Germinal center (tissue), 1 donor: ENCODE measurements at places on chromosomes 2 and 18.

DNA sequence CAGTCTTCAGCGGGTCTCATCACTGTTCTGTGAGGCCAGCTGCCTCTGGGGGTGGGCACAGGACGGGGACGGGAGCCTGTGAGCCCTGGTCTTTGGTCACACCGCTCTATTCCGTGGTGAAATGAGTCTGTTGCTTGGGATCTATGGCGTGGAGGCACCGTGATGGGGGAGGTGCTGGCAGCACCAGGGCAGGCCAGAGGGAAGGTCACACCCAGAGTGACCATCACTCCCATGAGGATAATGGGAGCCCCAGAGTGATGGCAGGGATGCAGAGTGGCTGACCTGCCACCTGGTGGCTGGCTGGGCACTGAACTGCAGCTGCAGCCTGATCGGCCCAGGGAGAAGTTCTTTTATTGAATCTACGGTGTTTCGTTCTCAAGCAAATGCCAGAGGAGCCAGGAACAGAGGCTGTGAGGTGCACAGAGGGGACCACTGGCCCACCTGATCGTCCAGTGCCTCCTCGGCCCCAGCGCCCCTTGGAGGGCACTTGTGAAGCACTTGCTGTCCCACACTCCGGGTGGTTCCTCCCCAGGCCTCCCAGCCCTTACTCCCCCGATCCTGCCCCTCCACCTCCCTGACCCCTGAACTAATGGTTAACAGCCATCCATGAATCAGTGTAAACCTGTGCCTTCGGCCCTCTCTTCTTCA lies 17.9 kb downstream of the KCNIP3 start:
- DNase-seq: no peak

- no peak for DNase-seq
Observed at GRCh38 chr2:240246173-240246820, 105.8 kb upstream of the OTOS start.

DNA sequence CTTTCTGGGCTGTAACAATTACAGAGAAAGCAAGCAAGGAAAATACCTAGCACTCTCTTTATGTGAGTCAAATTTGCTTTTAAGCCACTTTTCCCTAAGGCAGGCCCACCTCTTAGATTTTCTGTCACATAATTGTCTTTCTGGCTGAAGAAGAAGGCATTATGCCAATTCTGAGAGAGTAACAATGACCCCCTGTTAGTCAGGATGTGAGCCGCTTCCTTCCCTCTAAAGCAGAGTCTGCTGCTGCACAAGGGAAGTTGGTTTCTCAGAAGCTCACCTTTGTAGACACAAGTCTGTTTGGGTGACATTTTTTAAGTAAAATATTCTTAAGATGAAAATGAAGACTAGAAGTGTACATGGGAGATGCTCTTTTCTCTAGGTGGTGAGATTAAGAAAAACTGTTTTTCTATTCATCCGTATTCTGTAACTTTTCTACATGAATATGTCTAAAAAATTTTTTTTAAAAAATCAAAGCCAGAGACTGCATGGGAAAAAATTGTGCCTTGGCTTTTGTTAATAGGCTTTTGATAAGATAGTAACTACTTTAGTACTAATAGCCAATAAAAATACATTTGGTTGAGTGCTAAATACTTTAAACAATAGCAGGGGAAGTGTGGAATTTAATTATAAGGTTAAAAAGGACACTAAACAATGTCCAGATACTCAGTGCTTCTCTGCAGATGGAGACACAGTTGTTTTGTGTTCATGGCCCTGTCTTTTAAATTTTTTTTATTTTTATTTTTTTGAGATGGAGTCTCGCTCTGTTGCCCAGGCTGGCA lies 33.4 kb upstream of the VPS54 start:
- DNase-seq: no peak

GRCh38 chr2:238424313-238424700 lies 2.4 kb upstream of the ASB1 start:
- no peak for DNase-seq

DNA sequence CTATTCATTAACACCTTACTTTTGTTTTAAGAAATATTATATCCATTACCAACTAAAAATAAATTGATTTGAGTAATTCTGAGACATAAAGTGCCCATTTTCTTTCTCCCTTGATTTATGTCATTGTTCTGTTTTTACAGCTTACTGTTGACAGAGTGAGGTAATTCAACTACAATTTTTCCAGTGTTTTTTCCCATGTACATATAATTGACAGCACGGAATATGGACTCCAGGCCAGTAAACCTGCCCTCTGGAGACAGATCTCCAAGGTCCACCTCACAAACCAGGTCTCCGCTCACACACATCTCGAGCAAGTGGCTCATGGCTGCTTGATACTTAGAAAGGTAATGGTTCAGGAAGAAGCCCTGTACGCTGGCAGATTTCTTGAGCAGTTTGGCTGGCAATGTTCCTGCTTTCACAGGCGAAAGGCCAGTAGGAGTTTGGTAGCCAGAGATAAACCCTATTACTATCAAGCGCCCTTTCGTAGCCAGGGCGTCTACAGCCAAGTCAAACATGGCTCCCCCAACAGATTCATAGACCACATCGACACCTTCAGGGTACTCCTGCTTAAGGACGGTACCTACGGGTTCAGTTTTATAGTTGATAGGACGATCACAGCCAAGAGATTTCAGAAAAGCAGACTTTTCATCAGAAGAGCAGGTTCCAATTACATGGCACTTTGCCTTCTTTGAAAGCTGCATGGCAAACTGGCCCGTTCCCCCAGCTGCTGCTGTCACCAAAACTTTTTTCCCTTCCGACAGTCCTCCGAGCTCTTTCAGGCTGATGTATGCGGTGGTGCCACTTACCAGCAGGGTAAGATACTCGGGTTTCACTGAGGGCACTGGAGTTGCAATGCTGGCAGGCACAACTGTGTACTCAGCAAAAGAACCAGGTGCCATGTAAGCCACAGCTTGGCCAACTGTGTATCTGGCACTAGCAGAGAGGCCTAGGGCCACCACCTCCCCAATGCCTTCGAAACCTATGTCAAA lies 7.4 kb downstream of the PTGR3 start:
- DNase-seq: no peak

DNA sequence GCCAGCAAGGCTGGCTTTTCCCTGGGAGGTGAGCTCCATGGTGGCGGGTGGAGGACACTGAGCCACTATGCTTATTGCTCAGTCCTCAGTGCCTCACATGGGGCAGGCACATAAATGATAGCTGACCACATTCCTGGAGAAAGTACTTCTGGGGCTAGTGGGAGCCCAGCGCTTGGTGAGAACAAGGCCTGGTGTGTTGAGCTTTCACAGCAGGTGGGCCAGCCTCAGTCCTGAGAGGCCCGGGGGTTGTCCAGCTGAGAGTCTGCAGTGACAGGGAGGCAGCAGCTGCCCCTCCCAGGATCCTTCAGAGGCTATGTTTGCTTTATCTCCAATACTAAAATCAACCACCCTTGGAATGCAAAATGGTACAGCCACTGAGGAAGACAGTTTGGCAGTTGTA lies 217.7 kb downstream of the ZBTB7C start:
- DNase-seq: no peak

DNA sequence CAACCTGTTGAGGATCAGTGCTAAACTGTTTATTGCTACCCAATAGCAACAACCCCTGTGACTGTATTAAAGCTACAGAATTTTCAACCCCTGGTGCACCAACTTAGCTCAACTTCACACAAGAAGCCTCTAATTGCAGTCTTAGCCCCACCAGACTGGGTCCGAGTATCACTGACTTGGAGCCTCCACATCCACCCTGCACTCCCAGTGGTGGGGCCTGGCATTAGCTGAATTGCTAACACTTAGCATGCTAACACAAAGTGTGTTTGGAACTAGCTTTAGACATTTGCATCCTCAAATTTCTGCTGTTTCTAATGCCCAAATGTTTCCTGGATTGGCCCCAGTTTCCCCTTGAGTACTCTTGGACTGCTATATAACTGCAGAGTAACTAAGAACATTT lies 298.6 kb downstream of the AGPS start:
- DNase-seq: no peak

DNA sequence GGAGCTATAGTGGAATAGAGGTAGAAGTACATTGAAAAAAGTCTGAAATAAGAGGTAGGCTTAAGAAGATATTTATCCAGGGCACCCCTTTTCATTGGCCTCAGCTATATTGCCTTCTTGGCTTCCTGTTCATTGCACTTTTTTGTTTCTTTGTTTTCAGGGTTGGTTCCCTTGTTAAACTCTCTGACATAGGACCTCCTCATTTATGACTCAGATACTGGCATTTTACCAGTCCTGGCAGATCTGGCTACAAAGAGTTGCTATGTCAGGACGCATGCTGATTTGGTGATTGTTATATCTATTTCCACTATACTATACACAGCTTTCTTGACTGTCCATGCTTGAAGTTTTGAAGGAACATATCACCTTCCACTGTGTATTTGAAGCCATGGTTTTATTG lies 60.0 kb downstream of the GCA start:
- no peak for DNase-seq

GRCh38 chr18:11425211-11425610 lies 184.2 kb upstream of the SLC35G4 start:
- no peak for DNase-seq

- DNase-seq: no peak
Observed at GRCh38 chr2:45255563-45255962, 246.3 kb upstream of the SIX2 start.

- DNase-seq: no peak
Observed at GRCh38 chr2:54492335-54492734, 36.2 kb downstream of the SPTBN1 start.

GRCh38 chr2:229586746-229587705 lies 127.3 kb downstream of the DNER start:
- peak; percentile 60 for DNase-seq

- DNase-seq: no peak
Observed at GRCh38 chr2:77149565-77149964, 372.6 kb downstream of the LRRTM4 start.

GRCh38 chr2:21519821-21520220 lies 396.1 kb downstream of the TDRD15 start:
- DNase-seq: no peak

DNA sequence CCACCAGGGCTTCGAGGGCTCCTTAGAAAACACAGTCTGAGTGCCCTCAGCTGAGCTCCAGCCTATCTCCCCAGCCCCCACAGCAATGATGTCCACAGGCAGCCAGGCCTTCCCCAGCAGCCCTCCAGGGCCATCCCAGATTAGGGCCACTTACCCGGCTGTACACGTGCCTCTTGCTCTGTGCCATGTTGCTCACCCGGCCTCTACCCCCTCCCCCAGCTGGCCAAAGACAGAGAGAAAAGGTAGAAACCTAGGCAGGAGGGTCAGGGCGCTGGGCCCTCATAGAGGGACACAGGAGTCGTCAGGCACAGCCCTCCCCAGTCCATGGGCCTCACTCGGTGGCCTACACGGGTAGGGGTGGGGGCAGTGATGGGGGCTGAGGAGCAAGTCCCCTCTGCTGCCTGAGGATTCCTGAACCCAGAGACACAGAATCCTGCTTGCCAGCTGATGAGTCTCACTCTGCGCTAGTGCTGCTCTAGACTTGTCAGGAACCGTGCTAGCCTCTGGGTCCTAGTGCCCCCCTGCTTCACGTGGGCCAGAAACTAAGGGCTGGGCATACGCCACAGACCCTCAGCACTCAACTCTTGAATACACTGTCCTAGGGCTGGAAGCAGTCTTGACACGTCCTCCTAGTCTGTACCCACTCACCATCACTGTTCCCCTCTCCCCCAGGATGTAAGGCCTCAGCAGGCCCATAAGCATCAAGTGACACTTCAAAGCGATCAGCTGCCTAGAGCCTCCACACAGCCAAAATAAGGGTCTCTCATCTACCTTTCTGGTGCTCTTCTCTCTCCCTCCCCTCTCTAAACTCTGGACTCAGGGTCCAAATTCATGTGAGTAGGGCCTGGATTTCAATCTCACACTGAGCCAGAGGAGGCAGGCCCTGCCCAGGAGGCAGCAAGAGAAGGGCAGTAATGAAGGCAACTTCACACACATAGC lies at the start of gene DCTN1:
Gene DCTN1 (minus strand): TSS at position 461 of the 939 bp plus-strand sequence. CDS start 274 bp downstream, at position 187.
- DNase-seq: no peak

DNA sequence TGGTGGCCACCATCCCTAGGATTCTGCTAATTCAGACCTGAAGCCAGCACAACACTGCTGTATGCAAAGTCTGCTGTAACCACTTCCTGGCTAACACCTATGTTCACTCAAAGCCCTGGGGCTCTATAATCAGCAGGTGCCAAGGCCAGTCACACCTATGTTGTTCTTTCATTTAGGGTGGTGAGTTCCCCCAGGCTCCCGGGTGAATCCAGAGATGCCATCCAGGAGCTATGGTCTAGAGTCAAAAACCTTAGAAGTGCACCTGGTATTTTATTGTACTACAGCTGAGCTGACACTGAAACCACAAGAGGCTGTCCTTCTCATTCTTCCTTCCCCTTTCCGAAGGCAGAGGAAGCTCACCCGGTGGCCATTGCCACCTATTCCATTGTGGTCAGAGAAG lies 46.2 kb upstream of the CCDC141 start:
- peak; percentile 36 for DNase-seq

GRCh38 chr2:96546797-96547196 lies 10.2 kb downstream of the ARID5A start:
- DNase-seq: no peak

GRCh38 chr2:33673937-33674336 lies 74.8 kb upstream of the FAM98A start:
- DNase-seq: no peak

DNA sequence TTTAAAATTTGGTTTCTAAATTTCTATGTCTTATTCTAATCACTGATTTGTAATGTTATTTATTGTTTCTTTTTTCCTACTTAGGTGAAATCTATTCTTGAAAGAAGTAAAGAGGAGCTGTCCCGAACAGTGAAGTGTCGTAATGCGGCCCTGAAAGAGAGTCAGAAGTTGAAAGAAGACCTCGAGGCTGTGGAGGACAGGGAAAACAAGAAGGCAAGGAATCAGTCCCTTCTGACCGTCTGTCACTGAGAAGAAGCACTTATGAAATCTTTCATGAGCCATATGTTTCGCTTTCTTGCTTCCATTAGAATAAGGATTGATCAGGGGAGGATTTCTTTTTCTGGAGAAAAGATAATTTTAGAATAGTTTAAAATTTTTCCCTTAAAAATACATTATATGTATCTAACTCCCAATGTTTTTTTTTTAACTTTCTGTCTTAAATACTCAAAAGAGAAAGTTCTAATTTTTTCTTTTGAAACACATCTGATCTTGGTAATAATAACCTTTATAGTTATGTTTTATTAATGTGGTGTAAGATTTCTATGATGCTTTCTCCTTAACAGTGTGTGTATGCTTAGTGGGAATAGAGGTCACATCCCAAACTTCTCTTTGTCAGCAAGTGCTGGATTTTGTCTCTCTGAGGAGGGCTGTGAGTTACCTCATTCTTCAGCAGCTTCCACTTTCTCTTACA lies 79.0 kb downstream of the CCDC150 start:
- no peak for DNase-seq

DNA sequence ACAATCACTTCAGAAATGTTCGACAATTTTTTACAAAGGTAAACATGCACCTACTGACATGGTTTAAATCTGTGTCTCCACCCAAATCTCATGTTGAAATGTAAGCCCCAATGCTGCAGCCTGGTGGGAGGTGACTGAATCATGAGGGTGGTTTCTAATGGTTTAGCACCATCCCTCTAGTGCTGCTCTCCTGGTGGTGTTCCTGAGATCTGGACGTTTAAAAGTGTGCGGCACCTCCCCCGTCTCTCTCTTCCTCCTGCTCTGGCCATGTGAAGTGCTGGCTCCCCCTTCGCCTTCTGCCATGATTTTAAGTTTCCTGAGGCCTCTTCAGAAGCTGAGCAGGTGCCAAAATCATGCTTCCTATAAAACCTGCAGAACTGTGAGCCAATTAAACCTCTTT lies 28.3 kb downstream of the MAP3K2 start:
- DNase-seq: no peak
